ENCODE measurements at places on chromosomes 5 and 9. TPM values are rescaled to one million over a fixed set of nuclear protein-coding genes. Genes with fewer than 3 reads are reported as not detected.

TSSK1B gene
- total RNA-seq: not detected

PCDHGA11 gene
- 5.0 TPM for total RNA-seq

LCN10 gene
- total RNA-seq: 10.6 TPM

PCDHGA12 gene
- total RNA-seq: 5.1 TPM

HINT1 gene
- 187 TPM for total RNA-seq

OR1J2 gene
- total RNA-seq: not detected

SPATA6L gene
- total RNA-seq: 0.87 TPM

OBP2B gene
- total RNA-seq: not detected

ZNF474 gene
- not detected for total RNA-seq

PCDHA5 gene
- total RNA-seq: not detected

WNK2 gene
- total RNA-seq: 250 TPM

TPM2 gene
- total RNA-seq: 1,217 TPM

TAS2R1 gene
- total RNA-seq: not detected

IL5 gene
- total RNA-seq: not detected

KDM3B gene
- total RNA-seq: 40.8 TPM

PCDHA1 gene
- not detected for total RNA-seq

SV2C gene
- 0.05 TPM for total RNA-seq

LMNB1 gene
- 2.3 TPM for total RNA-seq

DIPK1B gene
- total RNA-seq: 22.3 TPM

NUDCD2 gene
- total RNA-seq: 13.9 TPM

PCDHGA10 gene
- total RNA-seq: 5.3 TPM

GPBP1 gene
- total RNA-seq: 60.2 TPM

OR1Q1 gene
- not detected for total RNA-seq

FGD3 gene
- total RNA-seq: 3.2 TPM

CNTLN gene
- total RNA-seq: 4.2 TPM

LHX3 gene
- total RNA-seq: not detected

BASP1 gene
- 2.0 TPM for total RNA-seq

LRRC19 gene
- total RNA-seq: not detected

C9 gene
- total RNA-seq: not detected

KIF24 gene
- 0.45 TPM for total RNA-seq

FUT7 gene
- total RNA-seq: 0.17 TPM

CEMIP2 gene
- total RNA-seq: 8.7 TPM

DNAH5 gene
- total RNA-seq: 0.07 TPM

NAIP gene
- 5.9 TPM for total RNA-seq

SLC9A3 gene
- total RNA-seq: 1.3 TPM

EXD3 gene
- 8.3 TPM for total RNA-seq

LHFPL2 gene
- total RNA-seq: 5.4 TPM

CMYA5 gene
- total RNA-seq: 960 TPM

GABRA6 gene
- not detected for total RNA-seq

FSD1L gene
- total RNA-seq: 4.8 TPM

IRX1 gene
- not detected for total RNA-seq

PITX1 gene
- not detected for total RNA-seq

PRKACG gene
- not detected for total RNA-seq
